Melanocyte of skin (primary cell): ENCODE measurements at places on chromosomes 6 and 20. TPM values are rescaled to one million over a fixed set of nuclear protein-coding genes. Genes with fewer than 3 reads are reported as not detected.

Gene BPI
- total RNA-seq: not detected in 2 replicates

Gene LZTS3
- total RNA-seq: 1.3 and 1.4 TPM in 2 replicates

Gene ECT2L
- total RNA-seq: not detected in 2 replicates

Gene DOK5
- total RNA-seq: 5.2 and 5.5 TPM in 2 replicates

Gene TRIM40
- total RNA-seq: not detected in 2 replicates

Gene PERP
- 24.7 and 26.2 TPM in 2 replicates for total RNA-seq

Gene SIRPG
- total RNA-seq: not detected in 2 replicates

Gene FOXS1
- not detected in 2 replicates for total RNA-seq

Gene LY6G6D
- total RNA-seq: not detected in 2 replicates

Gene SAPCD1
- 0.69 and 1.5 TPM in 2 replicates for total RNA-seq

Gene MYLIP
- total RNA-seq: 10.0 and 61.8 TPM in 2 replicates

Gene ATP6V1G2
- 0.73 and 1.0 TPM in 2 replicates for total RNA-seq

Gene BHLHE23
- not detected in 2 replicates for total RNA-seq

Gene CAGE1
- total RNA-seq: not detected in 2 replicates

Gene CD24
- total RNA-seq: 0.34 and 0.73 TPM in 2 replicates

Gene GGTLC1
- not detected in 2 replicates for total RNA-seq

Gene MEP1A
- total RNA-seq: not detected in 2 replicates

Gene ZNF831
- not detected in 2 replicates for total RNA-seq

Gene TGM2
- 13.1 and 38.5 TPM in 2 replicates for total RNA-seq

Gene MYLK2
- under 0.01 and 0.15 TPM in 2 replicates for total RNA-seq

Gene ULBP1
- total RNA-seq: under 0.01 TPM in 1 of 2 replicates, not detected in the other

Gene CDSN
- not detected in 2 replicates for total RNA-seq
